SK-N-DZ (cell line): ENCODE measurements at places on chromosomes 13 and 19.

DNA sequence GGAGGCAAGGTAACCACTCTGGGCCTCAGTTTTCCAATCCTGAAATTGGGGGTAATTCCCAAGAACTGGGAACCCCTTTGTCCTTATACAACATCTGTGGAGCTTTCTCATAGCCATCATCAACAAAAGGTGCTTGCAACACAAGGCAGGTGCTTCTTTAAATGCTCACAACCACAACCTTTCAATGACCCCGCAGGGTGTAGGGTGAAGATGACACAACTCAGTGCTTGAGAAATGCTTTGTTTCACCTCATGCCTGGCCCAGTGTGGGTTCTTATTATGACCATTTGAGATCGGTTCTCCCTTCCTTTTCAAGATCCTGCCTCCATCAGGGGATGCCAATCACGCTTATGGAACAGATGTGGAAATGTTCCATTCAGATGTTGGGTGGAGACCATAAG lies 8.4 kb downstream of the WIZ start:
- DNase-seq = no peak

GRCh38 chr19:38519168-38519567 lies 85.7 kb downstream of the RYR1 start:
- no peak for DNase-seq

- peak; percentile 23 for DNase-seq
Observed at GRCh38 chr13:49791315-49791710, 1.2 kb downstream of the KPNA3 start.

GRCh38 chr19:3868770-3869456 lies at the start of gene ZFR2:
TSS of gene ZFR2 (minus strand) at chr19:3869038. CDS start at chr19:3869017, 21 bp downstream.
- DNase-seq = no peak

- peak; percentile 71 for DNase-seq
Observed at GRCh38 chr19:42153672-42154433, 21.6 kb upstream of the POU2F2 start.

DNA sequence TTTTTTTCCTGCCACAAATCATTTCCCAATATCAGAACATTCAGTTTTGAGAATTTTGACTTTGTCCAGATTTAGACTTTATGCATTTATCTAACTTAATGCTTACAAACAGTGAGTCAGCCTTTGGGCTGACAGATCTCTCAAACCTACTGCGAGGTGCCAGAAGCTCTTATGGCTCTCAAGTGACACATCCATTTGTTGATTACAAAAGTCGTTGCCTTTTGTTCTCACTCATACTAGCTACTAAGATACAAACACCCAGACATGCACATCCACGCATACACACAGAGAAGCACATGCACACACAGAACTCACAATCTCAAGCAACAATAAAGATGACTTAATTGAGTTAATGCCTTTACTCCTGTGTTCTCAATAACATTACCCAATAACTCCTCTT lies 1147.5 kb downstream of the DIAPH3 start:
- no peak for DNase-seq

GRCh38 chr19:18436671-18437490 lies 1.1 kb downstream of the ISYNA1 start:
- peak; percentile 94 for DNase-seq

DNA sequence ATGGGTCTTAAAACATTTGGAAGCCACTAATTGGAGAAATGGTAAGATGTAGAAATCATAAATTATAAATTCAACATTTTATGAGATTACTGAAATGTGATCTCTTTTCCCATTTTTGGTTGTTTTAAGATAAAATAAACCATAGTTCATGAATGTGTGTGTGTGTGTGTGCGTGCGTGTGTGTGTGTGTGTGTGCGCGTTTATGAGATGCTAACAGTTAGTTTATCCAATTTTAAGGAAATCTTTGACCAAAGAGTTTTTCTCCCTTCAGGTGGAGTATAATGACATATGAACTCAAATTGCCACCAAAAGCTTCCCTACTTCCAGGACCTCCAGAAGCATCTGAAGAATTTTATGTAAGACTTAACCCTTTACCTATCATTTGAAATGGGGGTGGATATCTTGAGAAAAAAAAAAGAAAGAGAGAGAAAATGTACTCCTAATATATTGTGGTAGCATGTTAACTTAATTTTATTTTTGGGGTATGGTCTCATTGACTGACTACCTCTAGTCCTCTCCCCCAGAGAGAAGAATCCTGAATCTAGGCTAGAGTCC lies 98.1 kb upstream of the AKAP11 start:
- no peak for DNase-seq

- DNase-seq = no peak
Observed at GRCh38 chr19:19741184-19741583, 8.3 kb upstream of the ZNF14 start.

- no peak for DNase-seq
Observed at GRCh38 chr13:60790620-60791019, 393.6 kb downstream of the TDRD3 start.

GRCh38 chr13:90526711-90527110 lies 820.8 kb upstream of the MIR17HG start:
- no peak for DNase-seq

DNA sequence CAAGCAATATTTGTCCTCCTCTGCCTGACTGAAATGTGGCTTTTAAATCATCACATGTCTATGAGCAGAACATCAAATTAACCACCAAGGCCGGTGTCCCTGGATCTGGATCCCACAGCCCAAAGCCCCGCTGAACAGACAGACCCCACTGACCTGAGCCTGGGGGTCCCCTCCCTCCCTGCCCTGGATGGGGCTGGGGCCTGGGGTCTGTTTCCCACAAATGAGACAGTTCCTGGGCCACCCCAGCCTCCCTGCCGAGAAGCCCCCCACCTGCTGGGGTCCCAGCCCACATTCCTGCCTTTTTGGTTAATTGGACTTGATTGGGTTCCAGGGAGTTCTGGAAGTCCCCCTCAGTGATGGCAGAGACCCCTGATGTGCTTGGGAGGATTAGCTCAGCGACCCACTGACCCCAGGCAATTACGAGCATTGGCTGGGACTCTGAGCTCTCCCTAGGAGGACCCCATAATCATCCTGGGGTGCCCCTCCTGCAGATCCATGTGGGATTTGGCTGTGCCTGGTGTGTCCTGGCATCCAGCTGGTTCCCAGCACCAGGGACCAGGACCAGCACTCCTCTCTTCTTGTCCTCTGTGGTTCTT lies 19.4 kb upstream of the CPAMD8 start:
- DNase-seq = no peak

- no peak for DNase-seq
Observed at GRCh38 chr13:29476046-29476445, 119.4 kb downstream of the SLC7A1 start.

DNA sequence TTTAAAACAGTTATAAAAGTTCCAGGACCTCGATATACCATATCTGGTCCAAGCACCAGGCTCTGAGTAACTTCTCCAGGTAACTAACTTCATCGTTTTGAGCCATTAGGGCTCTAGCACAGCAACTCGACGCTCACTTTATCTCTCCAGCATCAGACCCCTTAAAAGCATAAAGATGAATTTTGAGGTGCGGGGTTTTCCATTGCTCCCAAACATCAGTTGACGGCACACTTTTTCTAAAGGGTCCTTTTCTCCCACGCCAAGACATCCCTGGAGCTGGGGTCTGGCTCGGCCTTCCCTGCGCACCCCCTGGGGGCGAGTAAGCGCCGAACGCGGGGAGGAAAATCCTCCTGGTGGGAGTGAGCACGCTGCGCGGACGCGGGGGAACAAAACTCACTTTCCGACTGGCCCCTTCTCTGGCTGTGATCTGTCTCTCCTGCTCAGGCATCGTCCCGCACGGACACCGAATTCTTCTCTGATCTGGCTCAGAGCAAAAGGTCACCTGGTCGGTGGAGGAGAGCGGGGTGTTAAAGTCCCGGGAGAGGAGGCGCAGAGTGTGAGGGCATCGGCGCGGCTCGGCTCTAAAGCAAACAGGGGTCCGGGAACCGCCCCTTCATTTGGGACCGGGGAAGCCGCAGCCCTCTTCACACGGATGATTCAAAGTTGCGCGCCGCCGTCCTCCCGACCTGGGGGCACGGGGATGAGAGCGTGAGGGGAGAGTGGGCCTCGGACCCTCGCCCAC lies at the start of gene ATP7B:
Gene ATP7B (minus strand): TSS at position 561 of the 742 bp plus-strand sequence. CDS start 113 bp downstream, at position 448.
- DNase-seq = peak; percentile 43

- peak; percentile 50 for DNase-seq
Observed at GRCh38 chr13:91045351-91046034, 302.0 kb upstream of the MIR17HG start.

GRCh38 chr19:45768655-45768983 lies 433 bp downstream of the SIX5 start:
- DNase-seq = no peak

DNA sequence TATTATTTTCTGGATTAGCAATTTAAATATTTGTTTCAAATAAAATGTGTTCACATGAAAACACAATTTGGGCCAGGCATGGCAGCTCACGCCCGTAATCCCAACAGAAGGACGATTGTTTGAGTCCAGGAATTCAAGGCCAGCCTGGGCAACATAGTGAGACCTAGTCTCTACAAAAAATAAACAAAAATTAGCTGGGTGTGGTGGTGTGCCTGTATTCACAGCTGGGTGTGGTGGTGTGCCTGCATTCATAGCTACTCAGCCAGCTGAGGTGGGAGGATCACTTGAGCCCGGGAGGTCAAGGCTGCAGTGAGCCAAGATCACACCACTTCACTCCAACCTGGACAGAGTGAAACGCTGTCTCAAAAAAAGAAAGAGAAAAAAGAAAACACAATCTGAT lies 46.4 kb downstream of the KPNA3 start:
- no peak for DNase-seq

GRCh38 chr19:57057036-57057686 lies 62.6 kb upstream of the USP29 start:
- no peak for DNase-seq

- no peak for DNase-seq
Observed at GRCh38 chr19:40271706-40272105, 13.4 kb downstream of the AKT2 start.

DNA sequence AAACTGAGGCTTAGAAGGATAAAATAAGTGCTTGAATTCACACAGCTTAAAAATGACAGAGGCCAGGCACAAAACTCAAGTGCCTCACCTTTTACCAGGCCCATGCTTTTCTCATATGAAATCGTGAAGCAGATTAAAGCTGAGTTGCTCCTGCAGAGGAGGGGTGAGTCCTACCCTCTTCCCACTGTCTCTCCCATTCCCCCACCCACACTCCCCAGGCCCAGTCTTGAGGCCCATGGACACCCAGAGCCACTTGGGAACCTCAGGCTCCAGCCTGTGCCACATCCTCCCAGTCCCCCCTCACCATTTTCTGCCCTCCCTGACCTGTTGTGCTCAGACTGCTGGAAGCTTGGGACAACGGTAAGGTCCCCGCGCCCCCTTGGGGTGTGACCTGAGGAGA lies 17.5 kb downstream of the ZNF574 start:
- DNase-seq = no peak

GRCh38 chr19:19526581-19527370 lies 1.9 kb upstream of the YJEFN3 start:
- DNase-seq = no peak
